Cerebellar nuclear complex (tissue), 1 donor: ENCODE measurements at places on chromosomes 4 and X.

- DNase-seq = no peak
Observed at GRCh38 chrX:47191331-47191730, 2.3 kb upstream of the UBA1 start.

DNA sequence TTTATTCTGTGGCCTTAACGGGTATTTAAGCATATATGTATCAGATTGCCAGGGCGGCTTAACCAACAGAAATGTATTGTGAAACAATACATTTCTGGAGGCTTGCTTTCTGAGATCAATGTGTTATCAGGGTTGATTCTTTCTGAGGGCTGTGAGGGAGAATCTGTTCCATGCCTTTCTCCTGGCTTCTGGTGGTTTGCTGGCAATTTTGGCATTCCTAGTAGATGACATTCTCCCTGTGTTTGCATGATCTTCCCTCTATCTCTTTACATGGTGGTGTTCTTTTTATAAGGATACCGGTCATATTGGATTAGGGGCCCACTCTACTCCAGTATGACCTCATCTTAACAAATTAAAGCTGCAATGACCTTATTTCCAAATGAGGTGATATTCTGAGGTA, 16.9 kb upstream of the CEP135 start:
- no peak for DNase-seq

GRCh38 chr4:22999419-22999818, 306.7 kb downstream of the GBA3 start:
- DNase-seq = no peak

DNA sequence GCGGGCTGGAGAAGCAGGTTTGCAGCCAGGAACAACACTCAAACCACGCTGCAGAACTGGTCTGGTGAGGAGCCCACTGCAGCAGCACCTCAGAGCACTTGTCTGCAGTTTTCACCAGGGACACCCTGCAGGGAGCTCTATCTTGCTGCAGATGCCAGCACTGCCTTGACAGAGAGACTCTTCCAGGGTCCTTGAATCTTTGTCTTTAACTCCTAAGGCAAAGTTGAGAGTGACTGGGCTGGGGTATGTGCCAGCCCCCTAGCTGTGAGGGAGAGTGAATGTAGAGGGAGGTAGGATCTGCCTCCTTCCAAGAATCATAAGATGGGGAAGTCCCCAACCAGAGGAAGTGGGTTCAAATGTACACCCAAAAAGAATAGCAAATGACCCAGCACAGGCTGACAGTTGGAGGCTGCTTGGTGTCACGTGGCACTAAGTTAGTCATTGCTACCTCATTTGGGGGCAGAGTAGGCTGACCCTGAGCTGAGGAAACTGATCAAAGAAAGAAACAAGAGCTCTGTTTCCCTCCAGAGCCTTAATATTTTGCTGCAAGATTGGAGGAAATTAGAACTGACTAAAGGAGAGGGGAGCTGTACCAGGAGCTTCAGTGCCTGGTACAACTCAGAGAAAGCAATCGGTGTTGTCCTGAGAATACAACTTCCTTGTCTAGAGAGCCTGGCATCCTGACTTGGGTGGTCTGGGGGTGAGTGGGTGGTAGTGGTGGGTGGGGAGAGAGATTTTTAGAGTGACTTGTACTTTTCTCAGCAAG, 28.2 kb upstream of the HUWE1 start:
- DNase-seq = no peak

GRCh38 chrX:22985958-22986357, 13.8 kb upstream of the DDX53 start:
- DNase-seq = no peak

DNA sequence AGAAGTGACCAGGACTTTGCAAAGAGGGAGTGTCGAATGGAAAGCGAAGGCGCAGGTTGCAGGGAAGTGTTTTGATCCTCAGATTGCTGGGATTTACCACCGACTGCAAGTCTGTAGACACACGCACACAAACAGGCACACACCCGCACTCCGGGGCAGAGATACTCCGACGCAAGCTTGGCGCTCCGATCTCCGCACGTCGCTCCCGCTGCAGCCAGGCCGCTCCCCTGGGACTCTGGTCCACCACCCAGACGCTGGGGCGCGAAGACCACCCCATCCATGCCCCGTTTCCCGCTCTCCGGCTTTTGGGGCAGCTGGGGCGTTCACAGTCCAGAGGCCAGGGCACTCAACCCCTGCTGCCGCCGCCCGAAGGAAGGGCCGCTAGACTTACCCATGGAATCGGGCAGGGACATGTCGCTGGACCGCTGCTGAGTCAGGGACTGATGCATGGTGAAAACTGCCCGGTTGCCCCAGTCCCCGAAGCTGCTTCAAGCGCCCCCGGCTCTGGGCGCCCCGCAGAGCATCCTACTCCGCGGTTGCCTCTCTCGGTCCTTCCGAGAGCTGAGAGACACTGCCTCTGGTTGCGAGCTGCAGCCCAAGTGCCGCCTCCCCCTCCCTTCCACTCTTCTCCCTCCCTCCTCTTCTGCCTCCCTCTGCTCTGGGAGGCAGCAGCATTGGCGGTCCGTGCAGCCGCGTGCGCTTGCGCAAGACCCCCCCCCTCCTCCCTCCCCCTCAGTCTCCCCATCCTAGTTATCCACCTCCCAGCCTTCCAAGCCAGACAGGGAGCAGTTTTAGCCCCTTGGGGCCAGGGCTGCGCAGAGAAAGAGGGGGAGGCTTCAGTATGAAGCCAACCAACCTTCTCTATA, at the start of gene TMEM255A:
TSS of gene TMEM255A (minus strand) at position 601 of the 866 bp plus-strand sequence. CDS start at position 449, 152 bp downstream.
- DNase-seq = no peak

- no peak for DNase-seq
Observed at GRCh38 chr4:176406297-176406696, 86.5 kb downstream of the SPCS3 start.

- no peak for DNase-seq
Observed at GRCh38 chr4:82491251-82491960, 61.0 kb downstream of the ENOPH1 start.

DNA sequence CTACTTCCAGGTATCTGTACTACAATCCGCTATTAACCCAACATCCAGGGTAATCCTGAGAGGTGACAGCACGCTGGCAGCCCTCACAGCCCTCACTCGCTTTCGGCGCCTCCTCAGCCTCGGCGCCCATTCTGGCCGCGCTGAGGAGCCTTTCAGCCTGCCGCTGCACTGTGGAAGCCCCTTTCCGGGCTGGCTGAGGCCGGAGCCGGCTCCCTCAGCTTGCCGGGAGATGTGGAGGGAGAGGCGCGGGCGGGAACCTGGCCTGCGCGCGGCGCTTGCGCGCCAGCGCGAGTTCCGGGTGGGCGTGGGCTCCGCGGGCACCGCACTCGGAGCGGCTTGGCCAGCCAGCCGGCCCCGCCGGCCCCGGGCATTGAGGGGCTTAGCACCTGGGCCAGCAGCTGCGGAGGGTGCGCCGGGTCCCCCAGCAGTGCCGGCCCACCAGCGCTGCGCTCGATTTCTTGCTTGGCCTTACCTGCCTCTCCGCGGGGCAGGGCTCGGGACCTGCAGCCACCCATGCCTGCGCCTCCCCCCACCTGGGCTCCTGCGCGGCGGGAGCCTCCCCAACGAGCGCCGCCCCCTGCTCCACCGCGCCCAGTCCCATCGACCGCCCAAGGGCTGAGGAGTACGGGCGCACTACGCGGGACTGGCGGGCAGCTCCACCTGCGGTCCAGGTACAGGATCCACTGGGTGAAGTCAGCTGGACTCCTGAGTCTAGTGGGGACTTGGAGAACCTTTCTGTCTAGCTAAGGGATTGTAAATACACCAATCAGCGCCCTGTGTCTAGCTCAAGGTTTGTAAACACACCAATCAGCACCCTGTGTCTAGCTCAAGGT, 87.3 kb downstream of the PRSS12 start:
- no peak for DNase-seq

GRCh38 chrX:153832728-153833127, 2.4 kb upstream of the PDZD4 start:
- no peak for DNase-seq

- no peak for DNase-seq
Observed at GRCh38 chrX:48736303-48736702, 25.2 kb upstream of the GLOD5 start.

- DNase-seq = no peak
Observed at GRCh38 chr4:16418814-16419213, 192.5 kb upstream of the TAPT1 start.

GRCh38 chr4:147756417-147756816, 24.5 kb downstream of the ARHGAP10 start:
- no peak for DNase-seq

DNA sequence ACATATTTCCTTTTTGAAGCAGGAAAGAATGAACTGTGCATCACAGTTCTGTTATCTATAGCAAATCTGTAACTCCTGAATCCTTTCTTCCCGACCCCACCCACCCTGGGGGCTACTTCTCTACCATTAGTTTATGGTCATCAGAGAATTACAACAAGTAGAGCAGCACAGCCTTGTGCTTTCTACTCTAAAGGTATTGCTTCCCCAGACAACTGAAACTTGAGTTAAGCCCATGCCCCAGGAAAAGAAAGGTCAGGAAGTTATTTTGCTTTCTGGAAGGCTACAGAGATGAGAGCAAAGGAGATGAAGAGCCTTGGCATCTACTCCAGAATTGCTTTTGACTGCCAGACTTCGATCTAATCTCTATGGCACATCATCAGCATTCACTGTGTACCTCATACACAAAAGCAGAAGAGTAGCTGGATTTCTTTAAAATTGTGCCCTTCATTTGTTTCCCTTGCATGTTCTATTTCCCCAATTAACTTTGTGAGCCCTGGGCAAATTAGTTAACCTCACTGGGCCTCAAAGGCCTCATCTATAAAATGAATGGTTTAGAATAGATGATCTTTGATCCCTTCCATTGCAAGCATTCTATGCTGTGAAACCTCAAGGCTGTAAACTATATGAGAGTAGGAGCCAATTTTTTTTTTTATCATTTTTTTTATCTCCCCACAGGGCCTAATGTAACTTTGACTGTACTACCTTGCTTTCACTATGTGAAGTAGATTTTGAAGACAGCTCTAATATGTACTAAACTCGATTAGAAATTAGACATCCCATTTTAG, 595.6 kb downstream of the RPA4 start:
- no peak for DNase-seq

- DNase-seq = no peak
Observed at GRCh38 chr4:10096978-10097335, 19.6 kb downstream of the WDR1 start.

DNA sequence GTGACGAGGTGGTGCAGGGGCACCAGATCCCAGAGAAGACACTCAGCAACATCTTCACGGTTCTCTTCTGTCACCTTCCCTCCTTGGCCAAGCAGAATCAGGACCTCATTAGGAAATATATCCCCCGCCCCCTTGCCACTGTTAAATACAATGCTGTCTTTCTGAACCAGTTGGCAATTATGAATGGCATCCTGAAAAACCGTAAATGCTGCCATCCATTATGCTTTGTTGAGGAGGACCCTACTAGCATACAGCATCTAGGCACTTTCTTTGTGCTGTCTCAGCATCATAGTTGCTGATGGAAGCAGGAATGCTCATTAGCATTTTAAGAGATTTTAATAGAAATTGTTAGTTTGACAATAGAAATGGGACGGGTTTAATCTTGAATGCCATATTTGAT, 138.5 kb downstream of the DCLK2 start:
- DNase-seq = no peak

GRCh38 chr4:25842229-25842845, 20.5 kb downstream of the SEL1L3 start:
- no peak for DNase-seq

GRCh38 chr4:15366721-15367120, 61.1 kb upstream of the C1QTNF7 start:
- DNase-seq = no peak

GRCh38 chrX:17192106-17192505, 182.9 kb upstream of the NHS start:
- DNase-seq = no peak

- DNase-seq = no peak
Observed at GRCh38 chrX:100650841-100651240, 6.8 kb downstream of the SRPX2 start.

DNA sequence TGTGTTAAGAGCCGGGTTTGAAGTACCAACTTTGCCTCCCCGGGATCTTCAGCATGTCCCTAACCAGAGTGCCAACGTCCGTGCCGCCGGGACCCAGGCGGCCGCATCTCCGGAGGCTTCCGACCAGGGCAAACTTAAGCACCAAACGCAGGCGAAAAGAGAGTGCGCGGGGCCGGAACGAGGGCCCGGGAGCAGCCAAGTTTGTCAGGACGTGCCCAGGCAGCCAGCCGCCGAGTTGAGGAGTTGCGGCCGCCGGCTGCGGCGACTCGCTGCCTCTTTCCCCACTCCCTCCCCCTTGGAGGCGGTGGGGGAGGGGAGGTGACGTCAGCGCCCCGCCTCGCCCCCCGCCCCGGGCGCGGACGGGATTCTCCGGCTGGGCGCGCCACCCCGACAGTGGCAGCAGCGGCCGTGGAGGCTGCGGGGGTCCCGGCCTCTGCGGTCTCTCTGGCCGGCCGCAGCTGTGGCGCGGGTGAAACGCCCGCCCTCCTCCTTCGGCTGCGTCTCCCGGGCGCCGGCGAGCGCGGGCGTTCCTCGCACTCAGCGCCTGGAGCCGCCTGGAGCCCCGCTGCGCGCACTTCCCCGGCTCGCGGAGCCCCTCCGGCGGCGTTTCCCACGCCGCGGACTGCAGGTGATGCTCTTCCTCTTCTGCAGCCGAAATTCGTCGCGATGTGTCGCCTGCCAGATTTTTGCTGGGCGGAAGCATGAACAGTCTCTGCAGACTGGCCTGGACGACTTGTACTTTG, 2.9 kb upstream of the FAT1 start:
- DNase-seq = no peak

DNA sequence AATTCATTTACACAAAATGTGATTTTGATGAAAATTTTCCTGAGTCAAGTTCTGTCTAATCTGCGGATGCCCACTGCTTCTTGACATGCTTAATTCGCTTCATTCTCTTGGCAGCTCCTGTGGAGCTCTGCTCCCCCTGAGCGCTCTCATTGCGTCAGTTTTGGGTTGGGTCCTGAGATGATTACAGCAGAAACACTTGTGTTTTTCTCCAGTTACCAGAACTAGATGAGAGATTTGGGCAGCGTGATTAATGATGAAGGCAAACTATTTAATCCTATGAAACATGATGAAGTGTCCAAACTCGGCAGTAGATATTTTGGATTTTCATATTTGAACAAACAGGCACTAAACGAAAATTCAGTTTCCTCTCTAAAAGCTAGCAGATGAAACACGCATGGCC, 4.2 kb upstream of the CXCL1 start:
- DNase-seq = no peak

- DNase-seq = no peak
Observed at GRCh38 chr4:8033067-8033755, 93.5 kb upstream of the AFAP1 start.

GRCh38 chrX:42902513-42902912, 124.5 kb upstream of the PPP1R2C start:
- no peak for DNase-seq

GRCh38 chr4:7876201-7876875, 63.3 kb downstream of the AFAP1 start:
- DNase-seq = no peak

GRCh38 chrX:89034679-89035078, 287.7 kb downstream of the CPXCR1 start:
- no peak for DNase-seq

DNA sequence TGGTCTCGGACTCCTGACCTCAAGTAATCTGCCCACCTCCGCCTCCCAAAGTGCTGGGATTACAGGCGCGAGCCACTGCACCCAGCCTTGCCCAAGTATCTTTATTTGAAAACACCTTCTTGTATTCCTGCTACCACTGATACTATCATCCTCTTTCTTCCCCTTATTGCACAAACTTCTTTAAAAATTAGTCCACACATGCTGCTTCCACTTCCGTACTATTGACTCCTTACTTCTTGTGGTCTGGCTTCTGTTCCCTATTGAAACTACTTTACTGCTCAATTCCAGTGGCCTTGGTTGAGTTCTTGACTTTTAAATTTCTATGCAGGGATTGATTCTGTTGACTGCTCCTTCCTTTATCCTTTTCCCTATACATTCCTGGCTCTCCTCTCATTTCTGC, 38.8 kb downstream of the MTM1 start:
- DNase-seq = no peak
